ENCODE measurements at places on chromosomes 2 and 18. TPM values are rescaled to one million over a fixed set of nuclear protein-coding genes. Genes with fewer than 3 reads are reported as not detected.

DNA sequence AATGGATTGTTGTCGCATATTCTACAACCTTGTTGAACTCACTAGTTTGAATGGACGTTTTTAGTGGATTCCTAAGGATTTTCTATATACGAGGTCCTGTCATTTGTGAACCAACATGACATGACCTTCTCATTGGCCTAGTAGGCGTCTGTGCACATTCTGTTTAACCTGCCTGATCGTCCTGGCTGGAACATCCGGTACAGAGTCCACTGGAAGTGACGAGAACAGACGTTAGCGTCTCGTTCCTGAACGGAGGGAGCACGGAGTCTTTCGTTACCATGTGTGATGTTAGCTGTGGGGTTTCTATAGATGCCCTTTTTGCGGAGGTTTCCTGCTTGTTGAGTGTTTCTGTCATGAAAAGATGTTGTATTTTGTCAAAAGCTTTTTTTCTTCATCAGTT is 61.9 kb downstream of the SLC66A2 start:
- H3K4me3 ChIP-seq = no peak overlapping the region
- no peak overlapping the region for H3K27ac ChIP-seq
- no peaks in the 10 kb centered on the region for H3K27me3 ChIP-seq
- DNase-seq = no peak
- H3K4me1 ChIP-seq = no peaks in the 10 kb centered on the region

The DUSP2 gene
- 7.2 TPM for total RNA-seq

DNA sequence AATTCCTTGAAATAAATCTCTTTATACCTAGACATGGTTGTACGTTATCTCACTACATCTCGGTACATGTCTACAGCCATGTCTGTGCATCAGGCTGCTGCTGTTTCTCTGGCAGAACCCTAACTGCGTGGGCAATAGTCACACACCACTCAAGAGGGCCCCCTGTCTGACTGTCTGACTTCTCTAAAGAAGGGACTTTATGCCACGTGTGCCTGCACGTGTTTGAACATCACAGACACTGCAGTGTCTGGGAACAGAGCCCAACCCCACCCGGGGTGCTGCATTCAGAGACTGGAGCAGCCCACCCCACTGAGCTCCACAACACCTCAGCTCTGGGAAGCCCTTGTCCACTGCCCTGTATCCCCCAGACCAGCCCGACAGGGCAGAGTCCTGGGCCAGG is 55.0 kb downstream of the KIF1A start:
- H3K4me3 ChIP-seq = no peak overlapping the region
- H3K36me3 ChIP-seq = no peaks in the 10 kb centered on the region
- DNase-seq = no peak
- H3K27me3 ChIP-seq = no peaks in the 10 kb centered on the region

The TBR1 gene
- total RNA-seq = not detected

GRCh38 chr2:202754936-202755335 is 116.6 kb downstream of the ICA1L start:
- H3K4me1 ChIP-seq = no peaks in the 10 kb centered on the region
- no peak overlapping the region for H3K27ac ChIP-seq
- H3K27me3 ChIP-seq = no peaks in the 10 kb centered on the region

The NGEF gene
- 0.43 TPM for total RNA-seq

DNA sequence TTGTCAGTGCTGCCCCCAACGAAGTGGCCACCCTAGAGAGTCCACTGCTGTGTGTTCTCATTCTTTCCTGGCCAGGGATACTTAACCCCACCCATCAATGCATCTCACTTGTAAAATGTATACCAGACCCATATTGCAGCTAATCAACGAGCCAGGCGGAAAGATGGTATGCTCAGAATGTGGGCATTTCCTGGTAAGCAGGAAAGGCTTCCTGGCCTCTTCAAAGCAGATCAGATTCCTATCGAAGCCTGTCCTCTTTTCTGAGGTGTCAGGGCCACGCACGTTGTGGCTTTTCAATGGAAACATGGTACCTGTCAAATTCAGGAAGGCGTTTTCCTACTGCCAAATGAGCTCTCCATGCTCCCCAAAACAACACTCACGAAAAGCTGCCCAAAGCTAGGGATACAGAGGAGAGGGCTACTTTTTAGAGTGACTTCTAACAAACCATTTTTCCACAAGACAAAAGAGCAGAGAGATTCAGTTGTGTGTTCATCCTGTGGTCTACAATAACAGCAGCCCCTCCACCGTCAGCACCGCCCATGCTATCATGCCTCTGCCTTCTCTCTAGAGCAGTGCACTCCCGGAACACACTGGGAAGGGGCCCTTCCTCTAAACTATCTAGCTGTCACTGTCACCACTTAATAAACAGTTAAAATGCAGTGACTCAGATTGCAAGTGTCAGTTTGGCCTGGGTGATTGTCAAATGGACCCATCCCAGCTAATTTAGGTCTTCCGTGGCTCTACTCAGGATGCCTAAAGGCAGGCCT is 535.1 kb downstream of the RNF144A start:
- H3K4me1 ChIP-seq = no peaks in the 10 kb centered on the region
- H3K36me3 ChIP-seq = no peaks in the 10 kb centered on the region
- DNase-seq = no peak
- H3K4me3 ChIP-seq = no peak overlapping the region
- no peak overlapping the region for H3K27ac ChIP-seq

GRCh38 chr2:88350331-88351248 is 101.9 kb downstream of the FOXI3 start:
- DNase-seq = peak; percentile 65
- no peaks in the 10 kb centered on the region for H3K4me1 ChIP-seq
- H3K27ac ChIP-seq = no peak overlapping the region
- H3K4me3 ChIP-seq = peak overlapping the region; percentile 30

The DNAJC5G gene
- total RNA-seq = not detected

- no peak overlapping the region for H3K4me3 ChIP-seq
- DNase-seq = no peak
These were observed 61.0 kb upstream of the EPB41L3 start for GRCh38 chr18:5604778-5605177.

- no peaks in the 10 kb centered on the region for H3K36me3 ChIP-seq
- H3K27me3 ChIP-seq = no peaks in the 10 kb centered on the region
- no peak overlapping the region for H3K4me3 ChIP-seq
- no peak for DNase-seq
- no peak overlapping the region for H3K27ac ChIP-seq
These were observed 170.7 kb upstream of the SOX11 start for GRCh38 chr2:5521461-5521860.

- no peak overlapping the region for H3K4me3 ChIP-seq
- no peaks in the 10 kb centered on the region for H3K4me1 ChIP-seq
- no peaks in the 10 kb centered on the region for H3K27me3 ChIP-seq
- DNase-seq = no peak
- H3K27ac ChIP-seq = no peak overlapping the region
These were observed 284.4 kb upstream of the RGPD4 start for GRCh38 chr2:107542314-107542740.

DNA sequence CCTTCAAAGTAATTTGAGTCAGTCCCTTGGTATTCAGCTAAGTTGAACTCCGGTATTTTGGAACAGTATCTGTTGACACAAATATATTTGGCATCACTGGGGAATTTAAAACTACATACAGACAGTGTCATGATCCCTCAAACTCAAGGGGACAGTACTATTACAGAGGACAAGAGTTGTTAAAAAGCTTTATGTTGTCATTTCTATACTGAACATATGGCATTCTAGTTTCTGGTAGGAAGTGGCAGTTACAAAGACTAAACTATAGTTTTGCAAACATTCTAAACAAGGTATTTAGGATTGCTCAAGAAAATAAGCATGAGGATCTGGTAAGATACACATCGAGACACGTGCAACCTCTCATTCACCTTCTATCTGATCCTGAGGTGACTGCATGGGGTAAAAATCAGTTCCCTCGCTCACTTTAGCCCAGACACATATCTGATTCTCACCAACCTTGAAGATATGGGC is 16.6 kb upstream of the CCNYL1 start:
- H3K36me3 ChIP-seq = no peaks in the 10 kb centered on the region
- H3K27ac ChIP-seq = no peak overlapping the region
- H3K27me3 ChIP-seq = no peaks in the 10 kb centered on the region
- H3K4me3 ChIP-seq = no peak overlapping the region

DNA sequence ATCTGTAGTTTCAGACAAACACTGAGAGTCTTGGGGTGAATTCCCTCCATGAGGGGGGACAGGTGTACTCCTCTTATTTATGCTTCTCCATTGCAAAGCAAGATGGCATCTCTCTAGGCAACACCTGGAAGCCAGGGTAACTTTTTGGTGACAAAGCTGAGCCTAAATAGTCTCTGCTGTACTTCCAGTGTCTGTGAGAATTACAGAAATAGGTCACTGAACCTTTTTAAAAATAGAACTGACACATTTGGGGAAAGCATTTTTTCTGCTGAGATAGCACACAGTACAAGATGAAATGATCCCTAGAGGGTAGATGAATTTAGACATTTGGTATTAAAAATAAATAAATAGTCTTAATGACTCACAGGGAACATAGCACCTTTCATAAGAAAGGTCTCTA is 71.7 kb upstream of the SP3 start:
- H3K4me1 ChIP-seq = peaks cover 24% of the 10 kb centered on the region
- peak overlapping the region; percentile 37 for H3K27ac ChIP-seq
- no peaks in the 10 kb centered on the region for H3K27me3 ChIP-seq
- H3K36me3 ChIP-seq = no peaks in the 10 kb centered on the region
- DNase-seq = no peak

DNA sequence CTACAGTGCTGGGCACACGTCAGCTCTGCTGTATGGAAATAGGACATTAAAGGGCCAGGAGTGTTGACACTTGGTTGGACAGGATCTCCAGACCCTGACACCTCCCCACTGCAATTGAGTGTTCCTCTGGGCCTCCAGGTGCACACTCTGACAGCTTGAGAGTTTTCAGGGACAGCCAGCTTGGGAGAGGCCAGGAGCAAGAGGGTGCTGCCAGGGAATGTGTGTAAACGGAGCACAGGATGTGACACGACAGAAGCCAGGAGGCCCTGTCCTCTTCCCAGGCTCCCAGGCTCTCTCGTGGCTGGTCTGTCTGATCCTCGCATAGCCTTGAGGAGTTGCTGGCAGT is 318.1 kb upstream of the HS6ST1 start:
- no peaks in the 10 kb centered on the region for H3K4me1 ChIP-seq
- no peaks in the 10 kb centered on the region for H3K36me3 ChIP-seq
- no peak overlapping the region for H3K4me3 ChIP-seq
- DNase-seq = no peak
- no peaks in the 10 kb centered on the region for H3K27me3 ChIP-seq
- H3K27ac ChIP-seq = no peak overlapping the region

DNA sequence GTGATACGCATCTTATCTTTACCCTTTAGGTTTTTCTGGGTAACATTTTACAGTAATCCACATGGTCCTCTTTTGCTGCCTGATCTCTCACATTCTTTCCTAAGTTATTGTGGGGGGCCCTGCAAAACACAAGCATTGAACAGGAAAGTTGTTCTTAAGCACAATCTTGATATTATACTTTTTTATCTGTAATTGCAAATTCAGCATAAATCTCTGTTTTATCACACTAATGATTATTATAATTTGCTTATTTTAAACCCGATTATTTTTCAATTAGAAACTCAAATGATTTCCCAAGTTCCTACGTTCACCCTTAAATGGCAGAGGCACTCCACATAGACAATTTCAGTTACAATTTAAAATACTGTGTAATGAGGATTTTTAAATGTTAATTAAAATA is 386.0 kb upstream of the GYPC start:
- no peaks in the 10 kb centered on the region for H3K27me3 ChIP-seq
- H3K36me3 ChIP-seq = no peaks in the 10 kb centered on the region
- no peak overlapping the region for H3K4me3 ChIP-seq
- no peak for DNase-seq

The LYPD6 gene
- 1.8 TPM for total RNA-seq

- no peaks in the 10 kb centered on the region for H3K4me1 ChIP-seq
- H3K27me3 ChIP-seq = no peaks in the 10 kb centered on the region
- H3K27ac ChIP-seq = no peak overlapping the region
- DNase-seq = no peak
- no peaks in the 10 kb centered on the region for H3K36me3 ChIP-seq
- no peak overlapping the region for H3K4me3 ChIP-seq
These were observed 23.3 kb downstream of the OTOF start for GRCh38 chr2:26454561-26455001.

DNA sequence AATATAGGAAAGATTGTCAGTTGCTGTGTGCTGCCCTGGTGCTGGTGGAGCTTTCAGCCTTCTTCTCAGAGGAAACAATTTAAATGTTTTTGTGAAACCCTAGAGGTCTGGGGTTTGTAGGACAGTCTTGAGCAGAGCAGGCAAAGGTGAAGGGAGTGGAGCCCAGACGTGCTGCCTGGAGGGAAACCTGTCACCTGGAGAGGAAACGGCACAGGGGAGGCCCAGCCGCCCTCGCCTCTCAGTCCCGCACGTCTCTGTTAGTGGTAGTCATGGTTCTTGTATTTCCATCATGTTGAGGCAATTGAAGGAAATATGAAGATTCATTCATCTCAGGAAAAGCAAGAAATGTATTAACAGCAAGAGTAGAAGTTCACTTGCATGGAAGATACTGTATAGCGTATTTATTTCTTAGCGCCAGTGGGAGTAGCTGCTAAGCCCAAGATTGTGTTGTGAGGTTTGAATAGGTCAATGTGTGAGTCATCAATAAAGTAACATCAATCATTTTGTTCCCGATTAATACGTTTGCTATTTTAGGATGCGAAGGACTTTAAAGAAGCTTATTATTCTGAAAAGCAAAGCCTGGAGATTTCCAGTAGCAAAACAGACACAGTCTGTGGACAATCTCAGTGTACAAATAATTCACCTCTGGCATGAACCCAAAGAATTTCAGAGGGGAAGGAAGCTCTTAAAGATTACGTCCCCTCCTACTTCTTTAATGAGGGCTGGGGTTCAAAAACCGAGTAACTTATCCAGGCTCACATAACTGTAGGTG is 70.4 kb downstream of the LRRFIP1 start:
- peak overlapping the region; percentile 99 for H3K27ac ChIP-seq
- peaks cover 87% of the 10 kb centered on the region for H3K4me1 ChIP-seq
- H3K36me3 ChIP-seq = no peaks in the 10 kb centered on the region
- DNase-seq = no peak
- H3K27me3 ChIP-seq = no peaks in the 10 kb centered on the region
- H3K4me3 ChIP-seq = peak overlapping the region; percentile 16

- no peaks in the 10 kb centered on the region for H3K4me1 ChIP-seq
- H3K27ac ChIP-seq = no peak overlapping the region
- no peak overlapping the region for H3K4me3 ChIP-seq
- DNase-seq = no peak
These were observed 25.3 kb downstream of the HS6ST1 start for GRCh38 chr2:128293426-128293755.

The CDH19 gene
- total RNA-seq = 0.21 TPM
